ENCODE measurements at places on chromosomes 12 and 14. TPM values are rescaled to one million over a fixed set of nuclear protein-coding genes. Genes with fewer than 3 reads are reported as not detected.

Gene NUAK1
- total RNA-seq: 20.4 TPM

Gene RAB2B
- total RNA-seq: 19.7 TPM

Gene ADSS1
- total RNA-seq: 102 TPM

Gene C14orf132
- 2.9 TPM for total RNA-seq

Gene RASAL1
- not detected for total RNA-seq

Gene ZNF891
- 1.3 TPM for total RNA-seq

Gene TAS2R19
- 1.2 TPM for total RNA-seq

Gene KTN1
- 173 TPM for total RNA-seq

Gene USP30
- total RNA-seq: 9.5 TPM

Gene GUCY2C
- total RNA-seq: not detected

Gene SLC4A8
- 0.71 TPM for total RNA-seq

Gene RPGRIP1
- 0.38 TPM for total RNA-seq

Gene ERP27
- total RNA-seq: 0.44 TPM

Gene GPRC5A
- 2.6 TPM for total RNA-seq

Gene KLRB1
- total RNA-seq: 0.24 TPM

Gene GALNT16
- 28.8 TPM for total RNA-seq

Gene LTA4H
- 40.3 TPM for total RNA-seq

Gene TMEM253
- total RNA-seq: 0.26 TPM

Gene PPHLN1
- 24.6 TPM for total RNA-seq

Gene RNASE3
- not detected for total RNA-seq

Gene KLRC4
- total RNA-seq: not detected

Gene BRAP
- 13.0 TPM for total RNA-seq

Gene TCL1B
- total RNA-seq: not detected

Gene ADGRD1
- 143 TPM for total RNA-seq

Gene CCDC196
- total RNA-seq: not detected

Gene VRTN
- not detected for total RNA-seq

Gene GPRC5D
- not detected for total RNA-seq

Gene KICS2
- total RNA-seq: 3.5 TPM

Gene TMPRSS12
- total RNA-seq: not detected

Gene PTPRB
- total RNA-seq: 50.4 TPM

Gene KRT78
- not detected for total RNA-seq

Gene TUNAR
- total RNA-seq: not detected

Gene OASL
- total RNA-seq: 1.6 TPM

Gene RNF212B
- total RNA-seq: not detected

Gene OR4E2
- not detected for total RNA-seq

Gene KRT1
- total RNA-seq: not detected

Gene ASCL1
- not detected for total RNA-seq

Gene WNT5B
- 1.8 TPM for total RNA-seq

Gene TAS2R8
- 0.26 TPM for total RNA-seq

Gene FAM90A1
- 0.16 TPM for total RNA-seq

Gene CDKL1
- 3.0 TPM for total RNA-seq

Gene DBX2
- total RNA-seq: 0.50 TPM

Gene WNT1
- not detected for total RNA-seq

Gene TSPAN19
- total RNA-seq: not detected

Gene KRT73
- total RNA-seq: not detected

Gene LMNTD1
- total RNA-seq: 0.58 TPM

Gene SOS2
- 25.8 TPM for total RNA-seq

Gene KRT72
- total RNA-seq: not detected

Gene C12orf56
- not detected for total RNA-seq

Gene BCL11B
- 0.59 TPM for total RNA-seq

Gene RPL10L
- not detected for total RNA-seq

Gene SYNDIG1L
- total RNA-seq: 0.24 TPM

Gene OAS2
- total RNA-seq: 6.5 TPM

Gene BCL2L14
- not detected for total RNA-seq

Gene KLHL42
- total RNA-seq: 12.7 TPM

Gene NYNRIN
- total RNA-seq: 12.0 TPM

Gene CLEC4D
- 0.21 TPM for total RNA-seq

Gene LYZ
- total RNA-seq: 80.0 TPM
